ENCODE measurements at places on chromosomes 6 and 20. TPM values are rescaled to one million over a fixed set of nuclear protein-coding genes. Genes with fewer than 3 reads are reported as not detected.

Gene IRF4
- total RNA-seq = 0.53 TPM

Gene TRIM15
- total RNA-seq = not detected

Gene CYP24A1
- total RNA-seq = not detected

Gene CRISP2
- total RNA-seq = not detected

Gene CDC40
- total RNA-seq = 24.9 TPM

Gene BACH2
- total RNA-seq = 3.9 TPM

Gene UBE2J1
- 43.0 TPM for total RNA-seq

Gene TGM2
- 0.22 TPM for total RNA-seq

Gene WFDC2
- 2.7 TPM for total RNA-seq

Gene SYTL3
- 0.25 TPM for total RNA-seq

Gene PLEKHG1
- 4.6 TPM for total RNA-seq

Gene PPIL6
- 4.8 TPM for total RNA-seq

Gene EEF1E1
- 119 TPM for total RNA-seq

Gene TMX4
- 10.4 TPM for total RNA-seq

Gene SEL1L2
- total RNA-seq = 2.5 TPM

Gene MYLK4
- total RNA-seq = not detected

Gene TFEB
- total RNA-seq = 0.13 TPM

Gene SNAP91
- total RNA-seq = 3.4 TPM

Gene CRISP3
- total RNA-seq = not detected

Gene BPIFB4
- not detected for total RNA-seq

Gene MEI4
- total RNA-seq = 1.0 TPM

Gene EPPIN
- total RNA-seq = not detected

Gene LAMP5
- 3.2 TPM for total RNA-seq

Gene FAM209B
- not detected for total RNA-seq

Gene SLC17A9
- 0.74 TPM for total RNA-seq

Gene POPDC3
- total RNA-seq = 8.2 TPM

Gene RCAN2
- total RNA-seq = 6.7 TPM

Gene FHL5
- not detected for total RNA-seq

Gene LY6G6C
- not detected for total RNA-seq

Gene PTGIS
- 31.3 TPM for total RNA-seq

Gene MMP24
- 1.4 TPM for total RNA-seq

Gene SPATA25
- total RNA-seq = 0.43 TPM

Gene RIMS1
- total RNA-seq = 2.5 TPM

Gene BTN1A1
- total RNA-seq = not detected

Gene F13A1
- total RNA-seq = 3.6 TPM

Gene HTR1B
- total RNA-seq = not detected

Gene PTCRA
- total RNA-seq = not detected

Gene ARFGEF3
- 3.2 TPM for total RNA-seq

Gene STMND1
- total RNA-seq = not detected

Gene C20orf96
- total RNA-seq = 6.0 TPM

Gene TLDC2
- total RNA-seq = 3.8 TPM

Gene SAMD10
- 0.19 TPM for total RNA-seq

Gene HLA-DQA2
- total RNA-seq = not detected

Gene POLR1C
- total RNA-seq = 24.4 TPM

Gene FAM135A
- total RNA-seq = 68.8 TPM

Gene SLC22A23
- 3.3 TPM for total RNA-seq

Gene CLDN20
- total RNA-seq = not detected

Gene GRM1
- total RNA-seq = 0.79 TPM

Gene PHACTR1
- 6.1 TPM for total RNA-seq

Gene UFL1
- 21.9 TPM for total RNA-seq

Gene CFAP206
- 0.53 TPM for total RNA-seq

Gene CNBD2
- 6.1 TPM for total RNA-seq

Gene CLPSL2
- not detected for total RNA-seq

All from neural progenitor cell (in vitro differentiated cells).